ENCODE measurements at places on chromosomes 1 and 21. TPM values are rescaled to one million over a fixed set of nuclear protein-coding genes. Genes with fewer than 3 reads are reported as not detected.

DNA sequence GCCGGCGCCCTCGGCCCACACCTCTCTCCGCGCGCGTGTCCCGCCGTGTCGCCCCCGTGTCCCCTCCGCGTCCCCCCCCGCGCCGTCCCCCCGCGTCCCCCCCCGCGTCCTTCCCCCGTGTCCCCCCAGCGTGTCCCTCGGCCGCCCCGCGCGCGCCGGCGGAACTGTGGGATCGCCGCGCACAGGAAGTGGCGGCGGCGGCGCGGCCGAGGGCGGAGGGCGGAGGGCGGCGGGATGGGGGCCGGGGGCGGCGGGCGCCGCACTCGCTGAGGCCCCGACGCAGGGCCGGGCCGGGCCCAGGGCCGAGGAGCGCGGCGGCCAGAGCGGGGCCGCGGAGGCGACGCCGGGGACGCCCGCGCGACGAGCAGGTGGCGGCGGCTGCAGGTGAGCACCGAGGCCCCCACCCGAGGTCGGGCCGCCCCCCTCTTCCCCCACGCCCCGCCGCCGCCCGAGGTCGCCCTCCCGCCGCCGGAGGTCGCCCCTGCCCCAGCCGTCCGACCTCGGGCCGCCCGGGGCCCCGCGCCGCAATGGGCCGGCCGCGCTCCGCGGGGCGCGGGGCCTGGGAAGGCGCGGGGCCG lies at the start of gene AGPAT3:
TSS of gene AGPAT3 (plus strand) at position 262 of the 578 bp plus-strand sequence. CDS start 94,459 bp downstream, outside the sequence.
- no peak for DNase-seq

The OR2M3 gene
- total RNA-seq: not detected

DNA sequence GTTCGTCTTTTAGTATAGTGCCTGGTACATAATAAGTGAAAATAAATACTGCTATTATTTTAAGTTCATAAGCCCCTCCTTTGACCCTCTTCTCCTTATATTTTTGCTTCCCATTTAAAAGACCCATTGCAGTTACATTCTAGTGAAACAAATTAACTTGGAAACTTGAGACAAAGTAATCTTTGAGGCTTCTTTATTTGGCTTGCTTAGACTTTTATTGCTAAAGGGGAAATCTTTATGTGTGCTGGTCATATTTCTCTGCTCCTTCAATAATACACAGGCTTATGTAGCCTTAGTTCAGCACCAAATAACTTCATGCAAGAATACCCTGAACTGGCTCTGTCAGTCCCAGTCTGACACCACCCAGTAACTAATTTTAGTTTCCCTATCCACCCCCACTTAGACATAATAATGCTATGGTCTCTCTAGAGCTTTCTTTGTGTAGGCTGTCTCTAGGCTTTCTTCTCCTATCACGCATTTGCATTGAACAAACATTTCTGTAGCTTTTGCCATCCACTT lies 257.8 kb downstream of the OMA1 start:
- no peak for DNase-seq

- no peak for DNase-seq
Observed at GRCh38 chr1:211942583-211942982, 92.8 kb downstream of the INTS7 start.

The INSRR gene
- 0.18 TPM for total RNA-seq

DNA sequence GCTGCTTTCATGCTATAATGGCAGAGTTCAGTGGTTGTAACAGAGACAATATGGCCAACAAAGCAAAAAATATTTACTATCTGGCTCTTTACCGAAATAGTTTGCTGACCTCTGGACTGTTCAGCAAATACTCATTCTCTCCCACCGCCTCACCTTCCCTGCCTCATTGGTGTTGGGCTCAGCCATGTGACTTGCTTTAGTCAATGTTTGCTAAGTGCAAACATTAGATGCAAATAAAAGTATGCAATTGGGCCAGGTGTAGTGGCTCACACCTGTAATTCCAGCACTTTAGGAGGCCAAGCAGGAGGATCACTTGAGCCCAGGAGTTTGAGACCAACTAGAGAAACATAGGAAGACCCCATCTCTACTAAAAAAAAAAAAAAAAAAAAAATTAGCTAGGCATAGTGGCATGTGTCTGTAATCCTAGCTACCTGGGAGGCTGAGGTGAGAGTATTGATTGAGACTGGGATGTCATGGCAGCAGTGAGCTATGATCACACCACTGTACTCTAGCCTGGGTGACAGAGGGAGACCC lies 55.1 kb downstream of the RPL5 start:
- DNase-seq: no peak

The HSPA13 gene
- total RNA-seq: 22.5 TPM

DNA sequence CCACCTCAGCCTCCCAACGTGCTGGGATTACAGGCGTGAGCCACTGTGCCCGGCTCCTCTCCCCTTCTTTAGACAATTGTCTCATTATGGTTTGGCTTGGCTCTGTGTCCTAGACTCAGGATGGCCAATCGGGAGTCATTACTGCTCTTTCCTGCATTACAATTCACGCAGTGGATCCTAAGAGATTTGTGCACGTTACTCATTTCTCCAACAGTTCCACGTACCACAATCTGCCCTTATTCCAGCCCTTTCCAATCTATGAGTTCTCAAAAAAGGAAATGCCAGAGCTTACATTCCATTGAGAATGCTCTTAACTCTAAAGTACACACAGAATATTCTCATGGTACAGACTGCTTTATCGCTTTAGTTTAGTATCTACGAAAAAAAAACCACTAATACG lies 357.0 kb downstream of the GPATCH2 start:
- DNase-seq: no peak

DNA sequence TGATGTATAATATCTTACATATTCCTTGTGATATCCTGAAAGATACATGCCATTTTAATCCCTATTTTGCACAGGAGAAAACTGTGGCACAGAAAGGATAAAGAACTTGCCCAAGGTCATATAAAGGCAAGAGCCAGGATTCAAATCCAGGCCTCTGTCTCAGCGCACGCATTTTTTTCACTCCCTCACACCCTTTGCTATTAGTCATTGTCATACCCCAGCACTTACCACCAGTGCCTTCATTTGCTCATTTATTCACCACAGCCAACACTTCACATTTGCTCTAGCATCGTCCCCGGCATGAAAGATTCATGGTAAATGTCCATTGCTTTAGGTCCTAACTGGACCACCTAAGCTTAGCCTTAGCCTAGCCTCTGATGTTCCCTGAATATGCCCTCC lies 14.2 kb downstream of the ALX3 start:
- DNase-seq: no peak

GRCh38 chr1:89198081-89198480 lies 661 bp downstream of the GBP4 start:
- no peak for DNase-seq

- no peak for DNase-seq
Observed at GRCh38 chr1:2165646-2166045, 28.9 kb downstream of the FAAP20 start.

GRCh38 chr1:31705080-31705866 lies 1.5 kb upstream of the COL16A1 start:
- DNase-seq: peak; percentile 19

DNA sequence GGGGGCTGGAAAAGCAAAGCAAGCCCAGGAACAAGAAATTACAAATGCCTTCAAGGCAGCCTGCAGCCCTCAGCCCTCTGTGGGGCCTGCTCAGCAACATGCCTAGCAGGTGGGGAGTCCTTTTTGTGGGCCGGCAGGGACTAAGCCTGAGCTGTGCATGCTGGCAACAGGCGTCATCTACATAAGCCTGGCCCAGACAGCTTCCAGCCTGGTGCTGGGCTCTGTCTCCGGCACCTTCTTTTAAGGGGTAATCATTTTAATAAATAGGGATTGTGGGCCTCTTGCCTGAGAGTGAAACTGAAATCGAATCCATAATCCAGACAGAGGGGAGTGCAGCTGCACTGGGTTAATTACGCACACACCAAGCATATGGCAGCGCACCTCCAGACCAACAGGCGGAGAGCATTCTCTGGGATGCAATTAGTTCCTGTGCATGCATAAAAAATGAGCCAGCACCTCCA lies 96.6 kb downstream of the DDX20 start:
- DNase-seq: no peak

- DNase-seq: no peak
Observed at GRCh38 chr1:36836196-36836883, 198.0 kb downstream of the GRIK3 start.

DNA sequence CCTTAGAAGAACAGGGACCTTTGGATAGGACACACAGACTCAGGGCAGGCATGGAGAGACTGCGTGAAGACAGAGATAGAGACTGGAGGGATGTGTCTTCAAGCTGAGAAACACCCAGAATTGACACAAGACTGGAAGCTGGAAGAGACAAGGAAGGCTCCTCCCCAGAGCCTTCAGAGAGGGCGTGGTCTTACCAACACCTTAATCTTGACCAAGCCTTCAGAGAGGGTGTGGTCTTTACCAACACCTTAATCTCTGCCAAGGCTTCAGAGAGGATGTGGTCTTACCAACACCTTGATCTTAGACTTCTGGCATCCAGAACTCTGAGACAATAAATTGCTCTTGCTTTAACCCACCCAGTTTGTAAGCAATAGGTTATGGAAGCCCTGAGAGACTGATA lies 481.4 kb upstream of the VAMP3 start:
- DNase-seq: no peak

GRCh38 chr21:45123440-45123839 lies 49.1 kb downstream of the ADARB1 start:
- DNase-seq: no peak

Measured in prostate gland (tissue), 2 donors.